Activated CD4-positive, alpha-beta T cell treated with anti-CD3 and anti-CD28 coated beads, Interleukin-2, amount 50 U/mL, for 16 hours (primary cell): ENCODE measurements at places on chromosomes 12 and 14.
A peak's percentile ranks its signal among the peaks of the same experiment; 100 is the strongest.

DNA sequence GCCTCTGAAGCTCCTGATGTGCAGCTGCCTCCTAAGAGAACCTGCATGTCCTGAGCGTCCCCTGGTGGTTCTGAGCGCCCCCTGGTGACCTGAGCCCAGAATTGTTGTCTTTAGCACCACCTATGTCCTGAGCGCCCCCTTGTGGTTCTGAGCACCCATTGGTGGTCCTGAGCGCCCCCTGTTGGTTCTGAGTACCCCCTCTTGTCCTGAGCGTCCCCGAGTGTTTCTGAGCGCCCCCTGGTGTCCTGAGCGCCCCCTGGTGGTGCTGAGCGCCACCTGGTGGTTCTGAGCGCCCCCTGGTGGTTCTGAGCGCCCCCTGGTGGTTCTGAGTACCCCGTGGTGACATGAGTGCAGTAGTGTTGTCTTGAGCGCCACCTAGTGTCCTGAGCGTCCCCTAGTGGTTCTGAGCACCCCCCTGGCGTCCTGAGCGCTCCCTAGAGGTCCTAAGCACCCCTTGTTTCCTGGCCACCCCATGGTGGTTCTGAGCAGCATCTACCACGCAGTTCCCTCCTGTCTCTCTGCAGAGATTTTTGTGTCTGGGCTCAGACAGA is 782.5 kb downstream of the TMEM121 start:
- DNase-seq = peak; percentile 99

DNA sequence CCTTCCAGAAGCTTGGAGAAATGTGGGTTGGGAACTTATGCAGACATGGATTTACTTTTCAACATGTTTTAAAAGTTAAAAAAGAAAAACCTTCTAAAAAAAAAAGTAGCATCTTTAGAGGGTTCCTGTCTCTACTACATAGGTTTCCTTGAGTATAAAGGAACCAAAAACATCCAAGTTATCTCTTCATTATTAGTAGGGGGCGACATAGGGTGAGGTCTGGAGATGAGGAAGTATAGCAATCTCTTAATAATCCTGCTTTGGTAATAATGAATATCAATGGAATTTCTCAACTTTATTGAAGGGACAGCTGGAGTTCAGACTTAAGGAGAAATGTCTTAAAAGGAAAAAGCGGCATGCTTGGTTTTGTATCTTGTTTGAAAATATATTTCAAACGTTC is 6.5 kb upstream of the PLXNC1 start:
- DNase-seq = no peak

GRCh38 chr14:69424149-69424923 is 25.8 kb downstream of the SLC39A9 start:
- DNase-seq = no peak

- DNase-seq = no peak
Measured at GRCh38 chr12:124411281-124411878, 116.5 kb downstream of the RFLNA start.
